ENCODE measurements at places on chromosomes 1 and 21. TPM values are rescaled to one million over a fixed set of nuclear protein-coding genes. Genes with fewer than 3 reads are reported as not detected.

Gene KANK4
- 0.12 TPM for polyA plus RNA-seq

Gene TOR1AIP2
- polyA plus RNA-seq: 8.1 TPM

Gene LCE1A
- not detected for polyA plus RNA-seq

Gene IL22RA1
- 10.3 TPM for polyA plus RNA-seq

Gene FTCD
- 0.33 TPM for polyA plus RNA-seq

Gene OR10Z1
- polyA plus RNA-seq: not detected

Gene GBP4
- 3.9 TPM for polyA plus RNA-seq

Gene MEAF6
- polyA plus RNA-seq: 33.9 TPM

Gene MMP23B
- 2.7 TPM for polyA plus RNA-seq

Gene TMEM240
- 3.1 TPM for polyA plus RNA-seq

Gene PLA2G2C
- 0.14 TPM for polyA plus RNA-seq

Gene TNFRSF8
- 0.14 TPM for polyA plus RNA-seq

Gene KIF26B
- 0.12 TPM for polyA plus RNA-seq

Gene SYT6
- not detected for polyA plus RNA-seq

Gene PLPPR5
- polyA plus RNA-seq: not detected

Gene TDRD10
- polyA plus RNA-seq: 1.7 TPM

Gene UQCRHL
- 1.9 TPM for polyA plus RNA-seq

Gene RIPK4
- 51.7 TPM for polyA plus RNA-seq

Gene DPT
- polyA plus RNA-seq: 4.8 TPM

Gene PTGS2
- polyA plus RNA-seq: 0.29 TPM

Gene CR2
- 0.06 TPM for polyA plus RNA-seq

Gene PLCH2
- 88.7 TPM for polyA plus RNA-seq

Gene UQCRH
- 393 TPM for polyA plus RNA-seq
